ENCODE measurements at places on chromosomes 3 and 15.

DNA sequence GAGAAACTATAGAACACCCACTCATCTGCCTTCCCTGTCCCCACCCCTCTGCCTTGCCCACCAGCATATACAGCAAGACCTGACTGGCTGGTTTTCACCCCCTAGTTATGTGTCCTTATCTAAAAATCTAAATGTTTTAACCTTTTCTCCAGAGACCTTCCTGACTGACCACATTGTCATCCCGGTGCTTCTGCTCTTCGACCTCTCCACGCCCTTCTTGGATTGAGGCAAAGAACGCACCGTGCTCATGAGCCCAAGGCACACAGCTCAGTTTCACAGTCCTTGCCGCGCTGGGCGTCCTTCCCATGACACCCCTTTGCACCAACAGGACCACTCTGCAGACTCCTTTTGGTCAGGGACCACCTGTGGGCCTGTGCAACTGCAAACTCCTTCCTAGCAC, 62.7 kb downstream of the B3GNT5 start:
- no peak for DNase-seq

DNA sequence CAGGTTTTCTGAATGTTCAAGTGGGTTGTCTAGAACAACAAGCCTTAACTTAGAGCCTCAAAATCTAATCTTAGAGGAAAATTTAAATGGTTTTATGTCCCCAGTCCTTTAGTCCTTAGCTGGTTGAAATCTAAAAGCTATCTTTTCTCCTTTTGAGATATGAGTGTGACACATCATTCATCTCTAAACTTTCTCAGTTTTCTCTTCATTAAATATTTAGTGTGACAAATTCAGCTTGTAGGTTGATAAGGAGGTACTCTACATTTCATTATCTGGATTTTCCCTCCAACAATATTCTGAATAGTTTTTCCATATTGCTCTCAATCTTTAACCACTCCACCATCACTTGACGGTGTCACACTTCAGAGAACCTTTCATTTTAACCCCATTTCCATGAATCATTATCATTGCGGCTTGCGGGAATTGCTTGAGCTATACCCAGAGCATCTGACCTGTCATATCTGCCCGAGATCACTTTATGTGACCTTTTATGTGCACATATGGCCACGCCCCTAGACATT, 16.1 kb upstream of the ATP8B4 start:
- no peak for DNase-seq

DNA sequence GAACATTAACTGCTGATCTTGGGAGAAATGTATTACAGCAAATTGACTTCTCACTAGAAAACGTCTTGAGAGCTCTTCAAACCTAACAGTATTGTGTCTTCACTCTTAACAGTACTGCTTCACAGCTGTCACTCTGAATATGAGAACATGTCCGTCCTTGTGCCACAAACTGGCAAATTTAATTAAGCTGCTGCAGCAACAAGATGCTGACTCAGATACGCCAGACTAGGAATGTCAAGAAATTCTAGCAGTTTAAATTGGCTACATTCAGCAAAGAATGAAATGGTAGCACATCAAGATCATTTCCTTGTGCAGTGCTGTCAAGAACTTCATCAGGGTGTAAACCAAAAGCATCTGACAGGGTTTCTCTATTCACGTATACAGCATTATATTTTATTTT, 7.6 kb downstream of the ICE2 start:
- DNase-seq, result no peak

DNA sequence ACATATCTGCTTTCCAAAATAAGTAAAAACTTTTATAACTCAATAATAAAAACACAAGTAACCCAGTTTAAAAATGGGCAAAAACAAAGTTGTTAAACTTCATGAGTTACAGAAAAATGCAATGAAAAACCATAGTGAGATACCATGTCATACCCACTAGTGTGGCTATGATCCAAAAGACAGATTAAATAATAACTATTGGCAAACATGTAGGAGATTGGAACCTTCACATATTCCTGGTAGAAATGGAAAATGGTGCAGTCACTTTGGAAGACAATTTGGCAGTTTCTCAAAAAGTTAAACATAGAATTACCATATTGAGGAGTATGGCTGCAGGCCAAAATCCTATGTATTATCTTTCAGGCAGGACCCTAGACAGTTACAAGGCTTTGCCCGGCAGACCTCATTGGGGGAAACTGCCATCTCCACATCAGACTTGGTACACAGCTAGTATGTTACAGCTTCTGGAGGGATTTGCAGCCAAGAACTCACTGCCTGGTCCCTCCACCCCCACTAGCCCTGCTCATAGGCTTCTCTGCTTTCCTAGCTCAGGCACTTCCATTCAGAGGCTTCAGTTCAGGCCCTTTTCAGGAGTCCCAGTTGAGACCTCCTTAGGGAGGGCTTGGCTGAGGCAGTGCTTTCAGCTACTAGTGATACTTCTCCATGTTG, 147.8 kb downstream of the NEK10 start:
- DNase-seq, result no peak

GRCh38 chr3:97810779-97811390, 10.9 kb upstream of the CRYBG3 start:
- DNase-seq, result no peak

GRCh38 chr15:70351391-70351790, 253.7 kb upstream of the TLE3 start:
- DNase-seq, result no peak

GRCh38 chr3:140727886-140728285, 50.0 kb downstream of the TRIM42 start:
- DNase-seq, result no peak

GRCh38 chr3:181739628-181740027, 27.9 kb downstream of the SOX2 start:
- DNase-seq, result peak; percentile 16

DNA sequence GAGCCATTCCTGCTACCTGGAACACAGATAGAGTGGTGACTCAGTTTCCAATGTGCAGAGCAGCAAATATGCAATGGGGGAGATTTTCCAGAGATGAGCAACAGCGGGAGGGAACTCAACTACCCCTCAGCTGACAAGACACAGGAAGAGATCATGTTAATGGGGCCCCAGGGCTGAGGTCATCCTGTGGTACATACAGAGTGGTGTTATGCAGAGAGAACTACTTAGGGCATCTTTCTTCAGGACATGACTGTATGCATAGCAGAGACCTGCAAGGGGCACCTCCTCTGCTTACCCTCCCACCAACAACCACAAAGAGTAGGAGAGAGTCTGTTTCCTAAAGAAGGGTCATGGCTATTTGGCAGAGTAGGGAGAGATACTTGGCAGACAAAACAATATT, 6.8 kb upstream of the TBC1D5 start:
- no peak for DNase-seq

DNA sequence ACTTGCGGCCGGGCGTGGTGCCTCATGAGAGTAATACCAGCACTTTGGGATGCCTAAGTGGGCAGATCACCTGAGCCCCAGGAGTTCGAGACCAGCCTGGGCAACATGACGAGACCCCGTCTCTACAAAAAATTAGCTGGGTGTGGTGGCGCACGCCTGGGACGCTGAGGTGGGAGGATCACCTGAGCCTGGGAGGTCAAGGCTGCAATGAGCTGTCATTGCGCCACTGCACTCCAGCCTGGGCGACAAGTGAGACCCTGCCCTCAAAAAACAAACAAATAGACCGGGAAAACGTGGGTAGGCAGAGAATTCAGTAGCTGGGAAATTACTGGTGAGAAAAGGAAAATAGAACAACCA, 667 bp downstream of the UMPS start:
- DNase-seq, result no peak

DNA sequence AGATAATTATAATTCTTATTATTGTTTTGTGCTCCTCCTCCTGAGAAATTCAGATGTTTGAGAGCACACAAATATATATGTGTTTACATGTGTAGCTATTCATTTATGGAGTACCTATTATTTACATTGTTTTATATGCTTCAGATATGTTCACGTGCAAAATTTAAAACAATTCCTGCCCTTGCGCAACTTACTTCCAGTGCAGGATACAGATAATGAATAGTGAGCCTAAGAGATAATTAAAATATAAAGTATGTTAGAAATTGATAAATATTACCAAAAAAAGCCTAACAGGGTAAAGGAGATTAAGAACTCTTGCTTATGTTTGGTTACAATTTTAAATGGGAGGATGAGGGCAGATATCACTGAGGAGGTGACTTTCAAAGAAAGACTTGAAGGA, 81.7 kb upstream of the DPH6 start:
- DNase-seq, result no peak

DNA sequence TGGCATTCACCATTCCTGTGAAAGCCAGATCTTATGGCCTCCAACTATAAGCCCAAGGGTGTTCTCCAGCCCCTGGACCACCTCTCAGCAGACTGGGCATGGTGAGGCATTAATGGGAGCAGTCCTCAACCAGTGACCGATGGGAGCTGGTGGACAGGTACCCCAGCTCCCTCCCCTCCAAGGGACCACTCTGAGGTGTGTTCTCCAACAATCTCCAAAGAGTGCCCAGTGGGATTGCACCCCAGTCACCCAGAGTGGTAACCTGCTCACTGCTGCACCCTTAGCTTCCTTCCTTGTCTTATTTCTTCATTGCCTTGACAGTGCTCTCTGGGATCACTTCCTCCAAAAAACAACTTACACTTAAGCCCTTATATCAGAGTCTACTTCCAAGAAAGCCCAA, 8.2 kb upstream of the ITGA11 start:
- no peak for DNase-seq

- DNase-seq, result no peak
Observed at GRCh38 chr3:52774901-52775864, 2.2 kb upstream of the ITIH1 start.

DNA sequence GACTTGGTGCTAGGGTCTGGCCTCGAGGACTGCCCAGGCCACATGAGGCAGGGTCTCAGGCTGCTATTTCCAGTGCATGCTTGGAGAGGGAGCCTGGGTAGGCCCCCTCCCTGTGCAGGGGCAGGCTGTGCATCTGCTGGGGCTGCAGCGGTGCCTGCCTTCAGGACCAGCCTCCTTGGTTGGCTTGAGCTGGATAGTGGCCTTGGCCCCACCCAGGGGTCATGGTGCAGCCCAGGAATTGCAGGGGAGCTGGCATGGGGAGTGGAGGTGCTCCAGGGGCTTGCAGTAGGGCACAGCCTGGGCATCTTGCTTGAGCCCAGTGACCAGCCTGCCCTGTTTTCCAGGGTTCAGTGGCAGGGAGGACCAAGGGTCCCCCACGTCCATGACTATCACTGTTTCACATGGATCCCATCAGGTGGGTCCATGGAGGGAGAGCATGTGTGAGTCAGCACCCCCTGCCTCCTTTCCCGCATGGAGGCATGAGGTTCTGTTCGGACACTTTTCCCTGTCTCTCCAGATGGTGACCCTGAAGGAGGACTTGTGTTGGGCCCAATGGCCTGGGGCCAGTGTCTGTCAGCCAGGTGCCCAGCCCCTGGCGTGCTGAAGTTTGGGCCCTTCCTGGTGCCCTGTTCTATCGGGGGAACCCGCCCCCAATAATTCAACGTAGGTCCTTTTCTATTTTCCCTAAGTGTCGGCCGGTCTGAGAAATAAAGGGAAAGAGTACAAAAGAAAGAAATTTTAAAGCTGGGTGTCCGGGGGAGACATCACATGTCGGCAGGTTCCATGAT, 218.6 kb downstream of the SNRPN start:
- DNase-seq, result no peak

DNA sequence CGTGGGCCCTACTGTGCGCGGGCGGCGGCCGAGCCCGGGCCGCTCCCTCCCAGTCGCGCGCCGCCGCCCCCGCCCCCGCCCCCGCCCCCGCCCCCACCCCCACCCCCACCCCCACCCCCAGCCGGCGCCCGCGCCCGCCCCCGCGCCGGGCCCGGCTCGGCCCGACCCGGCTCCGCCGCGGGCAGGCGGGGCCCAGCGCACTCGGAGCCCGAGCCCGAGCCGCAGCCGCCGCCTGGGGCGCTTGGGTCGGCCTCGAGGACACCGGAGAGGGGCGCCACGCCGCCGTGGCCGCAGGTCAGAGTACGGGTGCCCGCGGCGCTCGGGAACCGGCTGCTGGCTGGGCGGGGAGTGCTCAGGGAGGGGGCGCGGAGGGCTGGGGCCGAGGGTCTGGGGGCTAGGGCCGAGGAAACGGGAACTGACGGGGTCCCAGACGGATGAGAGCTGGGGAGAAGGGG, 1.1 kb upstream of the PPARG start:
- no peak for DNase-seq

- peak; percentile 78 for DNase-seq
Observed at GRCh38 chr3:133136114-133137041, 98.2 kb downstream of the TMEM108 start.

All from DMS153 (cell line).